ENCODE measurements at places on chromosomes 2 and 18.
A peak's percentile ranks its signal among the peaks of the same experiment; 100 is the strongest.

DNA sequence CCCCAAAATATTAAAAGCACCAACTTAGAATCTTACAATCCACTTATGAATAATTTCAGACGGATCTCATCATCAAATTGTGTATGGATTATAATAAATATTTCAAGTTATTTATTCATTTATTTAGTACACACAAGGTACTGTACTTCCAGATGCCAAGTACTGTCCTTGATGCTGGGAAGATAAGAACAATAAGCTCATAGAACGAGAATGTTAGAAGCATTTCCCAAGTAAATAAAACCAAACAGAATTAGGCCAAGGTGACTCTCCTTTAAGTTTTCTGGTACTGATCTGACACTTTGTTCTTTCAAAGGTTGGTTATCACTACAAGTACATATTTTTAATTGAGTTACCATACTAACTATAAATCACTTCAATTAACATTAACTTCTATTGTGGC lies 416.1 kb upstream of the ETAA1 start:
- no peak overlapping the region for H3K27ac ChIP-seq
- no peaks in the 10 kb centered on the region for H3K36me3 ChIP-seq
- no peak overlapping the region for H3K4me3 ChIP-seq
- no peak for DNase-seq

DNA sequence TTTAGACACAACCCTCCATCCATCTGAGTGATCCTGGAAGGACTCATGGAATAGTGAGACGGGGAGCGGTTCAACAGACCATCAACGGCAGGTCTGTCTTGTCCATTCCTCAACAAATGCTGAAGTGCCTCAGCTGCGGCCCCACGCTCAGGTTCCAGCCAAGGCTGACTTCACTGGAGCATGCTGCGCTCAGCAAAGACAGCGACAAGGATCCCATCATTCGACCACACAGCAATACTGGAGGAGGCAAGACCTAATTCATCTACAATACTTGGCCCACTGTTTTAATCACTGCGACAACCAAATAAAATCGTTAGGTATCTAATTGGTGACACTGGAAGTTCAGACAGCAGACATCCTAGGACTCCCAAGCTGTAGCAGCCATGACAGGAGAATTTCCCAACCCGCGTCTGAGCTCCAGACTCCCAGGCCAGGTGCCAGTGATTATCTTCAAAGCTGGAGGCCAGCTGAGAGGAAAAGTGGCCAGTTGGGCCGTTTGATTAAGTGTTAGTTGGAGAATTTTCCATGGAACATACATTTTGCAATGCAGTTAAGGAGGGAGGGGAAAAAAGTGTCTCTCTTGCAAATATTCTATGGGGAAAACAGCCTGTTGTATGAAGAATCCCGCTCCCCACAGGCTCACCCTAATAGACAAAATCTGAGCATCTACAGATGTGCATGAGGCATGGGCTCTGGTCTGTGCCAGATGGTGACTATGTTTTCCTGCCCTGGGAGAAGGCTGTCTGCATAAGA lies 92.5 kb upstream of the SLC35G4 start:
- no peaks in the 10 kb centered on the region for H3K36me3 ChIP-seq
- DNase-seq, result no peak
- H3K4me3 ChIP-seq, result no peak overlapping the region
- H3K27ac ChIP-seq, result no peak overlapping the region

- no peak overlapping the region for H3K4me3 ChIP-seq
- H3K27me3 ChIP-seq, result no peaks in the 10 kb centered on the region
- H3K27ac ChIP-seq, result no peak overlapping the region
- no peak for DNase-seq
- peaks cover 20% of the 10 kb centered on the region for H3K36me3 ChIP-seq
Measured at GRCh38 chr2:18551623-18552022, 8.8 kb downstream of the RDH14 start.

- H3K4me1 ChIP-seq, result no peaks in the 10 kb centered on the region
- no peak overlapping the region for H3K4me3 ChIP-seq
- H3K27ac ChIP-seq, result no peak overlapping the region
- H3K36me3 ChIP-seq, result no peaks in the 10 kb centered on the region
Measured at GRCh38 chr2:108959401-108959800, 29.6 kb downstream of the EDAR start.

- no peak overlapping the region for H3K27ac ChIP-seq
- no peaks in the 10 kb centered on the region for H3K36me3 ChIP-seq
- no peak overlapping the region for H3K4me3 ChIP-seq
- H3K27me3 ChIP-seq, result no peaks in the 10 kb centered on the region
- no peaks in the 10 kb centered on the region for H3K4me1 ChIP-seq
- DNase-seq, result no peak
Measured at GRCh38 chr18:10002280-10002679, 88.5 kb downstream of the VAPA start.

DNA sequence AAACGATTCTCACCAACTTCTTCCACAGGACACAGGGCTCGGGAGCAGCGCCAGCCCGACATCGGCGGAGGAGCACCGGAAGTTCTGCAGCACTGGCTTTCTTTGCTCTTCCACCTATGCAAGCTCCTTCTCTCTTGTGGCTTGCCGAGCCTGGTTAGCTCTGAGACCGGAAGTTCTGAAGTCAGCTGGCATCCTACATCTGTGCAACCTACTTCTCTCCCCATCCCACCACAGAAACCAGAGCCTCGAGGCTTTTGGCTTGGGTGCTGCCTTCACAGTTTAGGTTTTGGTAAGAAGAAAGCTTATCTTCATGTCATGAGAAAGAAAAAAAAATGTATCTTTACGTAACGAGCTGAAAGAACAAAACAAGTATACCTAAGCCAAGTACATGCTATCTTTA lies 111.7 kb downstream of the ANKRD44 start:
- H3K4me3 ChIP-seq, result peak overlapping the region; percentile 48
- peaks cover 14% of the 10 kb centered on the region for H3K36me3 ChIP-seq

DNA sequence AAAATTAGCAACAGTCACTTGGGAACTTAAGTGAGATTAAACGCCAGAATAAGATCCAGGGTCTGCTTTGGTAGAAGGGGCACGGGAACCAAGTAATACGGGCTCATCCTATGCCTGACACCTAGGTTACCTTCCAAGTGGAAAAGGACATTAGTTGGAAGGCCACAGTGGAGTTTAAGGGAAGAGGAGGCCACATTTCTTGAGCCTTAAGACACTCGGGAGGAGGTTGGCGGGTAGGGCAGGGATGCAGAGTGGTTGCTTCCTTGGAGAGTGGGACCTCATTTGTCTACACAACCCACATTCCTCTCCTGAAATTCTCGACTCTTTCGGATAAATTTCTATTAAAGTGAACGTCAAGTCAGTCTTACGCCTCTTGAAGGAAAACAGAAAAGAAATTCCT lies 510 bp upstream of the DNAH6 start:
- DNase-seq, result no peak
- H3K36me3 ChIP-seq, result no peaks in the 10 kb centered on the region
- H3K27ac ChIP-seq, result no peak overlapping the region
- peaks cover 10% of the 10 kb centered on the region for H3K4me1 ChIP-seq
- peak overlapping the region; percentile 25 for H3K4me3 ChIP-seq

GRCh38 chr2:10239561-10239967 lies 63.1 kb upstream of the HPCAL1 start:
- DNase-seq, result no peak
- H3K4me1 ChIP-seq, result peaks cover 18% of the 10 kb centered on the region
- no peaks in the 10 kb centered on the region for H3K36me3 ChIP-seq
- H3K4me3 ChIP-seq, result no peak overlapping the region
- no peaks in the 10 kb centered on the region for H3K27me3 ChIP-seq

DNA sequence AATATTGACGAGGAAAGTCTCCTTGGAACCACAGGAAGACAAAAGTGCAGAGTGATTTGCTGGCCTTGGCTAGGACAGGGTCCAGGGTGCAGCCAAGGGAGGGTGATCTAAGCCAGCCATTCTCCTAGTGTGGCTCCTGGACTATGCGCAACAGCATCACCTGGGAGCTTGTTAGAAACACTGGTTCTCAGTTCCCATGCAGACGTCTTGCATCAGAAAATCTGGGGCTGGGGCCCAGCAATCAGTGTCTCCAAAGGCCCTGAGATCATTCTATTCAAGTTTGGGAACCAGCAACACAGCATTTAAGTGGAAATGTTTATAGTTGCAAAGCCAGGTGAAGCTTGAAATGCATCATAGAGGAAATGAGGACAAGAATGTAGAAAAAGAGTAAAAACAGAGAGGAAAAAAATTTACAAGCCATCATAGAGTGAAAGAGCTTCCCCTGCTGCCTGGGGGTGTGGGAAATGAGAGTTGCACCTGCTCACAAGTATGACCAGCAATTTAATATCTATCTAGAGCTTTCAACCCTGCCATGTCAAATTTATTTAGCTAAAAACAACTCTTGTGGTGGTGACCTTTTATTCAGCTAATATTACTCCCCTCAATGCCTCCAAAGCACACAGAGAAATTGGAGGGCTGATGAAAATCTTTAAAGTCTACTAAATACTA lies 54.4 kb upstream of the SEC11C start:
- no peak overlapping the region for H3K27ac ChIP-seq
- no peak overlapping the region for H3K4me3 ChIP-seq
- DNase-seq, result no peak
- H3K4me1 ChIP-seq, result peaks cover 4% of the 10 kb centered on the region

- no peaks in the 10 kb centered on the region for H3K36me3 ChIP-seq
- no peak overlapping the region for H3K27ac ChIP-seq
- no peak overlapping the region for H3K4me3 ChIP-seq
- no peaks in the 10 kb centered on the region for H3K4me1 ChIP-seq
Measured at GRCh38 chr18:62808123-62808522, 92.8 kb downstream of the PHLPP1 start.

DNA sequence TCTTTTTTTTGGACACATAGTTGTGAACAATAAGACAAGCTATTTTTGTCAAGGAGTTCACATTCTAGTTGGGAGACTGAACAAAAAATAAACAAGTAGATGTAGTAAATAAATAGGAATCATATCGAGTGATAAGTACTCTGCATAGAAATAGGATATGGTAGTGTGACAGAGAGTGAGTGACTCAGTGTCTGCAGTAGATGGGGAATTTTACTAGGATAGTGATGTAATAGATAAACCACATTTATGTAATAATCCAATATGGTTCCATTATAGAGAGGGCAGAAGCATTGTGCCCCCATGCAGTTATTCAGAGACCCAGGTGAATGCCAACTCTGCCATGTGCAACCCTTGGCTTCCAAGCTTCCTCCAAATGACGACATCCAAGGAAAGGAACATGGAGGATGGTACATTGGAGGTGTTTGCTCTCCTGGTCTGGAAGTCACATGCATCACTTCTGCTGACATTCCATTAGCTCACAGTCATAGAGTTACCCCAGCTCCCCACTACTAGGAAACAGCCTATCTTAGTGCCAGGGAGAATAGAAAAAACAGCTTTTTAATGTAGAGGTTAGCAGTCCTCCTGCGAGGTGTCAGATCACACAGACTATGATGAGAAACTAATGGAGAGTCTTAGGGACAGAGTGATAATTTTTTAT lies 595.4 kb downstream of the NYAP2 start:
- no peak overlapping the region for H3K27ac ChIP-seq
- H3K4me1 ChIP-seq, result no peaks in the 10 kb centered on the region
- no peak for DNase-seq
- H3K36me3 ChIP-seq, result no peaks in the 10 kb centered on the region
- H3K27me3 ChIP-seq, result no peaks in the 10 kb centered on the region

DNA sequence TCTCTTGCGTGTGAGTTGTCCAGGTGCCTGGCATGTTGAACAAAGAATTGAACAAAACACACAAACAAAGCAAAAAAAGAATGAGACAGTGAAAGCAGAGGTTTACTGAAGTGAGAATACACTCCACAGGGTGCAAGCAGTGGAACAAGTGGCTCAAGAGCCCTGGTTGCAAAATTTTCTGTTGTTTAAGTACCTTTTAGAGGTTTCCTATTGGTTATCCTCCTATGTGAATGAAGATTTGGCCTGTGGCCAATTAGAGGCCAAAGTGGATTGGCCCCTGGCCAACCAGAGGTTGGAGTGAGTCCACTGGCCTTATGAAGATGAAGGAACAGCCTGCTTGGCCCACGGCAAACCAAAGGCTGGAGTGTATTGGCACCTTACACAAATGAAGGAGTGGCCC lies 1188.5 kb upstream of the NRXN1 start:
- DNase-seq, result no peak
- no peak overlapping the region for H3K27ac ChIP-seq
- H3K4me1 ChIP-seq, result no peaks in the 10 kb centered on the region
- no peaks in the 10 kb centered on the region for H3K36me3 ChIP-seq
- no peak overlapping the region for H3K4me3 ChIP-seq

GRCh38 chr18:62788111-62788510 lies 72.8 kb downstream of the PHLPP1 start:
- no peaks in the 10 kb centered on the region for H3K4me1 ChIP-seq
- no peak overlapping the region for H3K4me3 ChIP-seq
- no peaks in the 10 kb centered on the region for H3K36me3 ChIP-seq

GRCh38 chr2:7845332-7845731 lies 836.5 kb upstream of the ID2 start:
- no peaks in the 10 kb centered on the region for H3K36me3 ChIP-seq
- H3K27me3 ChIP-seq, result no peaks in the 10 kb centered on the region
- no peak overlapping the region for H3K4me3 ChIP-seq
- DNase-seq, result no peak
- H3K4me1 ChIP-seq, result peaks cover 3% of the 10 kb centered on the region
- H3K27ac ChIP-seq, result no peak overlapping the region

DNA sequence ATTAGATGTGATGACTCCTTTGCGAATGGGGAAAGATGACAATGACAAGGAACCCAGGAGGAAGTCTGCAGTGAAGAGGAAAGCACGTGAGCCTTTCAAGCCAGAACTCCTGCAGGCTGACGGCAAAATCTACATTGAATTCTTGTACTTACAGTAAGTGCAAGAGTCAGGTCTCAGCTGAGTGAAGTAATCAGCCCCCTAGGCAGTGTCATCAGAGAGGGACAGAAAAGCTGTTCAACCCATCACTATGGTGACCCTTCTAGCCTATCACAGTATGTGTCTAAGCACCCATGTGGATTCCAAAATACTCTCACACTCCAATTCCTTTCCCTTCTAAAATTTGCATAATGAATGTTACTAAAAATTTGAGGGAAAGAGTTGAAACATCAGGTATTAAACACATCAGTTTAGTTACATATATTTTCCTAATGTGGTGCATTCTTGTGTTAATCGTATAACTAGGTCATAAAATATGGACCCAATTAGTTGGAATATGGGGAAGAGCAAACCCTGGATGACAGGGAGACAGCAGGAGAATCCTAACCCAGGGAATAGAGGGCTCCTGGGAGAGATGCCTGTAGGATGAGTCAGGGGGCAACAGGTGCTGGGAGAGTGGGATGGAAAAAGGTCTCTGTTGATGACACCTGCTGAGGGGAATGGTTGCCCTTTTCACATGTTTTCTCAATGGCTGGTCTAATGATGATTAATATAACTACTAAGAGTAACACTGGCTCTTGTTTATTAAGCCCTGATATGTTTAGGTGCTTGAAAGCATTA lies 39.5 kb downstream of the VWC2L start:
- H3K27me3 ChIP-seq, result no peaks in the 10 kb centered on the region
- H3K4me1 ChIP-seq, result no peaks in the 10 kb centered on the region
- H3K27ac ChIP-seq, result no peak overlapping the region
- H3K4me3 ChIP-seq, result no peak overlapping the region

- DNase-seq, result no peak
- H3K4me1 ChIP-seq, result no peaks in the 10 kb centered on the region
- no peak overlapping the region for H3K27ac ChIP-seq
- no peaks in the 10 kb centered on the region for H3K27me3 ChIP-seq
- no peaks in the 10 kb centered on the region for H3K36me3 ChIP-seq
- no peak overlapping the region for H3K4me3 ChIP-seq
Measured at GRCh38 chr2:170222842-170223241, 44.9 kb downstream of the MYO3B start.

- DNase-seq, result no peak
- H3K27ac ChIP-seq, result no peak overlapping the region
- no peaks in the 10 kb centered on the region for H3K27me3 ChIP-seq
- no peaks in the 10 kb centered on the region for H3K36me3 ChIP-seq
- no peak overlapping the region for H3K4me3 ChIP-seq
Measured at GRCh38 chr2:29463181-29463900, 348.1 kb downstream of the CLIP4 start.

GRCh38 chr2:29864988-29865387 lies 56.4 kb downstream of the ALK start:
- H3K27me3 ChIP-seq, result peaks cover 4% of the 10 kb centered on the region
- DNase-seq, result no peak
- no peak overlapping the region for H3K27ac ChIP-seq
- no peaks in the 10 kb centered on the region for H3K4me1 ChIP-seq

Data from natural killer cell (primary cell).